ENCODE measurements at places on chromosomes 12 and 14.

GRCh38 chr14:33908540-33909223 is 42.2 kb downstream of the EGLN3 start:
- no peak for DNase-seq

GRCh38 chr14:106831322-106831720 is 1304.9 kb downstream of the TMEM121 start:
- peak; percentile 90 for DNase-seq

- DNase-seq, result no peak
These were observed 520 bp upstream of the MON2 start for GRCh38 chr12:62466018-62466593.

GRCh38 chr12:110668480-110669192 is 20.3 kb downstream of the HVCN1 start:
- DNase-seq, result no peak

DNA sequence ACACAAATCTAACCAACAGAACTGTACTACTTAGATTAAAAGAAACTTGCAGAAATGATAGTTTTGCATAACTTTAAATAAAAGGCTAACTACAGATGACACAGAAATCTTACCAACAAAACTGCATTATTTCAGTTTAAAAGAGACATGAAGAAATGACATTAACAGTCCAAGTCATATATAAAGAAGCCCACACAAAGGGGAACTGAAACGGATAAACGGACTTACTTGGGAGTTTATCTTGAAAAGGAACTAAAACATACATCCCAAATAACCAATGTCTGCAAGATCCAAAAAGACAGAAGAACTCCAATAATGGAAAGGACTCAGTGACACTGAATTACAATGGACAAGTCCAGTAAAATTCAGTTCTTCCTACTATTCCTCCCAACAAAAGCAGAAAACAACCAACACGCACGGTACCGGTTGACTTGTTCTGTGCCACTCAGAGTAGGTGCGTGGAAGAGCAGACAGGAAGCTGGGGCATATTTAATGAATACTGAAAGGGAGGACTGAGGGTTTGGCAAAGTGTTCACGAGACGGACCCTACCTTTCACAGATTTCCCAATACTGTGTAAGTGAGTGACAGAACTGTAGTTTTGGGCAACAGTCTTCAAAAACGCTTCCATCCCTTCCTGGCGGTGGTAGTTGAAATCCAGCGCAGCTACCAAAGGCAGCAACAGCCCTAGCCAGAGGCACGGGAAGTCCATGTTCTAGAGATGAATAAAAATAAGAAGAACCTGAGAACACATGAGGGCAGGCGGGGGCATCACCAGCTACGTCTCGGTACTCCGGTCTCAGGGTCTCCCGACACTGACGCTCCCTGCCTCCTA is 627 bp downstream of the CPM start:
- no peak for DNase-seq

DNA sequence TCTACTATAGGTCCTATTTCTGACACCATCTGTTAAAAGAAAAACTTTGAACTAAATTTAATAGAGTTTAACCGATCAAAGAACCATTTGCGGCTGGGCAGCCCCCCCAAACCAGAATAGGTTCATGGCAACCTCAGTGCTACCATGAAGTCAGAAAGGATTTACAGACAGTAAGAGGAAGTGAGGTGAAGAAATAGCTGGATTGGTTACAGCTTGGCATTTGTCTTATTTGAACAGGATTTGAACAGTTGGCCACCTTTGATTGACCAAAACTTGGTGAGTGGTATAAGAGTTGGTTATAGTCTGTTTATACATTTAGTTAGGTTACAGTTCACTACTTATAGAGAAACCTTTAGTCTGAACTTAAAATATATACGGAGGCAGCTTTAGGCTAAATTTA is 88.9 kb downstream of the TXNDC16 start:
- no peak for DNase-seq

DNA sequence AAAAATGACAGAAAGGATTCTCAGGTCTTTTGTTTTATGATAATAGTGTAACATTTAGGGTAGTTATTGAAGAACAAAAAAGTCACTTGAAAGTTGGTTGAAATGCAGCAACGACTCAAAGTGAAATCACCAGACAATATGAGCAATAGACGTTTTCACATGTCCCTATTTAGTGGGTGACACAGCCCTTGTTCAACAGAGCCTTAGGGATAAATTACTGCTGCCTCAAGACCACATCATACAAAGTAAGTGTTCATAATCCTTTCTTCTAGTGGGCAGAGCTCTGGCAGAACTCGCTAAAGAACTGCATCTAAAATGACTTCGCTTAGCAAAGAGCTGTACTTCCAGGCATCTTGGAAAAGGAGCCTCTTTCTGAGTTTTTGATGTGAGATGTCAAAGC is 128.5 kb upstream of the LMNTD1 start:
- no peak for DNase-seq

GRCh38 chr14:96861568-96862310 is 64.6 kb downstream of the VRK1 start:
- DNase-seq, result no peak

- DNase-seq, result no peak
These were observed 21.3 kb downstream of the LRTM2 start for GRCh38 chr12:1841586-1842182.

DNA sequence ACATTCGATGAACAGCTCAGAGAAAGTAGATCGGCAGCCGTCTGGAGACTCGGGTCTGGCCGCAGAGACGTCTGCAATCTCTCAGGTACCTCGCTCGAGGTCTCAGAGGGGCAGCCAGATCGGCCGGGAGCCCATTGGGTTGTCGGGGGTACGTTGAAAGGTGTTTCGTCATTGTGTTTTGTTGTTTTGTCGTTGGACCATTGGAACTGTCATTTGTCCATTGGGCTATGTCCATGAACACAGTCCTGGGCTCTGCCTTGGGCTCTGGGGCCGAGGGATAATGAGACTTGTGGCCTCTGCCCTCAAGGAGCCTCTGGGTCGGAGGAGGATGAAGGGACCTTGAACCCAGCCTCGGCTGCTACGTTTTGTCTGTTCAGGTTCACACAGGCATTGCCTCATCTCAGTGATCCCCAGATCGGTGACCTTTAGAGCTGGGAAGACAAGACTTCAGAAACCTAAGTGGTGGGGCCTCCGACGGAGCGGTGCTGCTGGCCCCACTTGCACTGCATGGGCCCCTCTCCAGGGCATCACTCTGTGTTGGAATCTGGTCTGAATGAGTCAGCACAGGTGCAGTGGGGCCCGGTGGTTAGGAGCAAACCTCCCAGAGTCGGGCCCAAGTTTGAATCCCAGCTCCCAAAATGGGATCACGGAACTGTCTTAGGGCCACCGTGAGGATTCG is 23.6 kb upstream of the MLXIP start:
- no peak for DNase-seq

GRCh38 chr12:113782873-113783272 is 183.3 kb downstream of the RBM19 start:
- no peak for DNase-seq

DNA sequence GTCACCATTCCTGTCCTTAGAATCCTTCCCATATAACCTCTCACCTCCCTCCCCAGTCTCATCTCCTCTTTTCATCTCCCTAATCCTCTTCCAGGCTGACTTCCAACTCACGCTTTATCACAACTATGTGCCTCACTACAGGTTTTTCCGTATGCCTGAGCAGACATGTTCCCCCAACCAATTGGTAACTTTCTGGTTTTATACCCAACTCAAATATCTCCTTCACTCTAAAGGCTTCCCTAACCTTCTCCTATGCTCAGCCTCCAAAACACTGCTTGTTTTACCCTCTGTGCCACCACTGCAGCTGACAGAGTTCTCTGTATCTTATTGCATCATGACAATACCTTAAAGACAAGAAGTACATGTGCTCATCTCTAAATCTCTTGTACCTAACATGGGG is 139.7 kb downstream of the KSR2 start:
- no peak for DNase-seq

- DNase-seq, result no peak
These were observed 1.4 kb downstream of the C12orf56 start for GRCh38 chr12:64389154-64389553.

GRCh38 chr14:95489214-95490137 is 27.0 kb downstream of the SYNE3 start:
- DNase-seq, result no peak

DNA sequence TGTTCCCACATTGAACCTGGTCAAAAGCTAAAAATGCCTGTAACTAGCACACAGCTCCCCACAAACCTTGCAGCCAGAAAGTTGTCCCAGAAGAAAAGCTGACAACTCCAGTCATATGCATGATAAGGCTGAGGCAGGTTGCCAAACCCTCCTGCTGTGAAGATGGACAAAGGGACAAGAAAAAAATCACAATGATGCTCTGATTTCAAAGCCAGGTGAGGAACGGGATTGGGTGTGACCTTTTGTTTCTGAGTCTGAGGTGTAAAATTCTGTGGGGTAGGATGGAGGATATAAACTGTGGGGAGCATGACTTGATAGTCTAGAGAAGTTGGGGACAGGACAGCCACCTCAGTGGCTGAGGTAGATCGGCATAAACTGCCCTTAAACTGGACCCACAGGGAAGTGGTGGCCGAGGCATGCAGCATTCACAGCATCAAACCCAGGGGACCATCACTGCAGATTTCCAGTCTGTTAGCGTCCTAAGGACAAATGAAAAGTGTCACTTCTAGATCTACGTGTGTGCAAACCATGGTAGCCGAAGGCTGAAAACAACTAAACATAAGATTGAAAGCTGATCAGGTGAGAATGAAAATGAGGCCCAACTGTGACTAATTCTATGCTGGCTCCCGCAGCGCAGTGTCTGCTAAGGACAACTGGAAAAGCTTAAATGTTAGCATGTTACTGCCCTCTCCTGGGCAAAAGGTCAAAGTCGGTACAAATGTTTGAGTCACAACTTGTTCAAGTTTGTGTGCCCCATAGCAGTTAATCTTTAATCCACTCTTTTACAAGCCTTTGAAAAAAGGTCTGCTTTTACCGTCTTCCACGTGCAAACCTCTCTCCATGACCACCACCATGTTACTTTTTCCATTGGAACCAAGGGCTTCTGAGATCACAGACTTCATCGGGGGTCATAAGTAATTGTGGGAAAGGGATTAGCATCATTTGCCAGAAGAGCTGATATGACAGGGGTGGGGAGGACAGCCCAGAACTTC is 39.8 kb downstream of the GRIN2B start:
- DNase-seq, result peak; percentile 24

DNA sequence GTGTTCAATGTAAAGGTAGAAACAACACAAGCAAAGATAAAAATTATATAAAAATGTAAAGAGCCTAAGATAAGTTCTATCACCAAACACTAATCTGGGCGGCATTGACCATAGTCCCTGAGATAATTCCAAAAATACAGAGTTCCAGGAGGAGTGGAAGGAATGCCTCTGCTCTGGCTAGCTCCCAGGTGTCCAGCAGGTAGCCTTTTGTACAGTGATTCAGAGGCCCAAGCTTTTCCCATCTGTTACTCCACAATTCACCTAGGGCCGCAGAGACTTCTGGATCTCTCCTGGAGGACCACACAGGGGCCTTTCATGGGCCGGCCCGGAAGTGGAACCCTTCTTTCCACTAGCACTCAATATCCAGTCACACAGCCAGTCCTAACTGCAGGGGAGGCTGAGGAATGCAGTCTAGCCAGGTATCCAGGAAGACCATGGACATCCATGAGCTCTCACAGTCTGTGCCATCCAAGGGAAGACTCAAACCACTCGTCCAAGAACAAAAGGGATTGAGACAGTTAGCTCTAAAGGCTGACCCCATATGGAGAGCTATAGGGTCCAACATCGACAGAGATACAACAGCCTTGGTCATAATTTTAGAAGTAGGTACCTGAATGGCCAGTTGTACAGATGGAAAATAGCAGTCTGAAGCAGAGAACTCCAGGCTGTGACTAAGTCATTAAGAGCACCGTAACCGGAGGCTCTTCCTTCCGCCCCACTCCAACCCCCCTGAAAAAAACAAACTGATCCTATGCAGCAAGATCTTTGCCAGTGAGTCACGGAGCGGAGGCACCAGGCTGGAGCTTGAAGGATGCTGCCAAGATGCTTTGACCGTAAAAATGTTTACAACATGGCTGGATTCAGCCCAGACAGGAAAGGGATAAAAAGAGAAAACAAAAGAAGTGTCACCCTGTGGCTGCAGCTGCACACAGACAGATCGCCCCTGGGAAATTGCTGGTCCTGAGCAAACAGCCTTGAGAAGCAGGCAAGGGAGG is 204.8 kb downstream of the NUAK1 start:
- no peak for DNase-seq

- DNase-seq, result no peak
These were observed 27.9 kb downstream of the STYK1 start for GRCh38 chr12:10645910-10646309.

- no peak for DNase-seq
These were observed 8.5 kb downstream of the RDH16 start for GRCh38 chr12:56948881-56949280.
